ENCODE measurements at places on chromosomes 16 and 17.

- DNase-seq: no peak
Measured at GRCh38 chr17:10779609-10780008, 24.3 kb downstream of the TMEM238L start.

DNA sequence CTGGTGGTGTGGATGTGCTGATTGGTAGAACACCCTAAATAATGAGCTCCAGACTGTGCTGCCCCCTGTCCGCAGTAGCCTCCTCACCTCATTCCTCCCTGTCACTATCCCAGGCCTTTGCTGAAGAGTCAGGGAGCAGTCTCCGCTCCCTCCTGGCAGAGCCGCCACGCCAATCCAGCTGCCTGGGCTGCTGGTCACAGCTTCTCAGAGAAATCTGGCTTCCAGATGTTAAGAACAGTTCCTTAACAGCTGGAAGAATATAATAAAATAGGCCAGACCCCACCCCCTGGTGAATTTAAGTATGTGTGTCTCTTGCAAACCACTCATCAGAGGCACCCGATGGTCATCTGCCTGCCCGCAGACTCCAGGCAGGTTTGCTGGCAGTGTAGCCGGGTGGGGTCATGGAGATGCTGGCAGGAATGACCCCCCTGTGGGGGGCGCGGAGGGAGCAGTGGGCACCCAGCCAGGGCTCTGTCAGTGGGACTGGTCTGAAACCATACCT lies 161.0 kb downstream of the CCDC182 start:
- peak; percentile 67 for DNase-seq

DNA sequence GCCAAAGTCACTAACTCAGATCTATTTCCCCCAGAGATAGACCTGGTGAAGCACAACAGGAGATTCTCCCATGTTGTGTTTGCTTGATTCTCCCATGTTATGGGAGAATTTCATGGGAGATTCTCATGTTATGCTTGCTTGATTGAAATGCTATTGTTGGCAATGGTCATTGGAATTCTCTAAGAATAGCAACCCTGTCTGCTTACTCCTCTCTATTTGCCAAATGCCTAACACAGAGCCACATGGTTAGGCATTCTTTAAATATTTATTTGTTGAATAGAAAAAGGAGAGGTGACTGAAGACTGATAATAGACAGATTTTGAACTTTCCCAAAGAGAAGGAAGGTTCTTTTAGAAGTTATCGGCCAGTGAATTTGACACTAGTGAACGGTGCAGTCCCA lies 111.5 kb upstream of the MPHOSPH6 start:
- DNase-seq: no peak

DNA sequence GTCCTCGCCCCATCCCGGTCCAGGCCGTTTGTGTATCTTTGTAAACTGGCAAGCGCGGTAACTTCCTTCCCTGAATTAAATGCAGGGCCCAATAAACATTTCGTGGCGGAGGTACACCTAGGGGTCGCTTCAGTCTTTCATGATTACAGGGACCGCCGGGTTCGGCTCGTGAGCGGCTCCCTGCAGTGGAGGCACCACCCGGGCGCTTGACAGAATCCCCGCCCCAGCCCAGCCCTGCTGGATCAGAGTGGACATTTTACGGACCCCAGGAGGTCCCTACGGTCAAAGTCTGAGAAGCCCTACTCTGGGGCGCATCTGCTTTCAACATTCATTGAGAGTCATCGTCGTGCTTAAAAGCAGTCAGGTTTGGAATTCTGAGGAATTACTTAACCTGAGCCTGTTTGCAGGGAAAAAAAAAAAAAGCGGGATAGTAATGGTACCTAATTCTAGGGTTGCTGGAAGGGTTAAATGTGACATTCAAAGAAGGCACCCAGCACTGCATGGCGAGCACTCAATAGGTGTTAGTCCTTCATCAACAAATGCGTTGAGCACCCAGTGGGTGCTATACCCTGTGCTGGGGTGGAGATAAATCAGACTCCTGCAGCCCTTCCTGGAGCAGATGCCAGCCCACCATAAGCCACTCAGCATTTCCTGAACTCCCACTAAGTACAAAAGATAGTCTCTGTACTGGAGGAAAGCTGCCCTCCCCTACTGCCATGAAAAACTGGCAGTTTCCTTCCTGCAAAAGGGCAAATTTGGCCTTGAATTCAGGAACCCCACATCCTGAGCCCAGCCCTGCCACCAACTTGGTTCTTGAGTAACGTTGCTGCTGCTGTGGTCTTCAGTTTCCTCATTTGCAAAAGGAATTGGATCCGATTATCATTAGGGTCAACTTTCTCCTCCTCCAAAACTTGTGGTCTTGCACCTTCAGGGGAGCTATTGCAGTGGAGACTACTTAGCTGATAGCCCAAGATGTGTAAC lies 658 bp upstream of the DUSP3 start:
- peak; percentile 69 for DNase-seq

- no peak for DNase-seq
Measured at GRCh38 chr16:22665048-22665797, 148.7 kb upstream of the HS3ST2 start.

DNA sequence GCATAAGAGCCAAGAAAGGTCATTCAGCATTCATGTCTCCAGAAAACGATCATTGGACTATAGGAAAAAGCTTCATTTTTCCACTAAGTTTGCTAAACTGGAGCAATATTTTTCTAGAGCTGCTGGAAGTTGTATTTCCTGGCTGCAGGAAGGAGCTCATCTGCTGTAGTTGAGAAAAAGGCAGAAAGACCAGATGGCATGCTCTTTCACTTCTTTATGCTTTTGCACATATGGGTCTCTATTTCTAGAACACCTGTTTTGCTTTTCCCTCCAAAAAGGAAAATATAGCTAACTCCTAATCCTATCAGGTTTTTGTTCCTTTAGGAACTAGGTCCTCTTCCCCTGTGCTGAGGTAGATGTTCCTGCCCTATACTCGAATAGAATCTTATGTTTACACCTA lies 61.9 kb upstream of the HLF start:
- DNase-seq: no peak

- DNase-seq: no peak
Measured at GRCh38 chr17:41518031-41518430, 659 bp downstream of the KRT15 start.

DNA sequence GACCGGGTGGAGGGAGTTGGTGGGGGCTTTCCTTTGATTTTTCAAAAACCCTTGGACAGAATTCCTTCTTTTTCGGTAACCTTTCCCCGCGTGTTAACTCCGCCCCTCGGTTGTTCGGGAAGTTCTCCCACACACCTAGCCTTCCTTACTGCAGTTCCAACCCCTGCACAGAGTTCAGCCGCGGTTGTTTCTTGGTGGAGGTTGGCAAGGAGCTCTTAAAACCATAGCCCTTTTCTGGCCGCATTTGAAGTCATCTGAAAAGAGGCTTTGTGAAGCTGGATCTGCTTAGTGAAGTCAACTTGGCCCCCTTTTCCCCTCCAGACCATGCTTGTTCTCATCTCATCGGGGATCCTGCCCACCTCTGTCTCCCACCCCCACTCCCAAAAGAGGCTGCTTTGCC lies 1.8 kb downstream of the CACNG4 start:
- no peak for DNase-seq

DNA sequence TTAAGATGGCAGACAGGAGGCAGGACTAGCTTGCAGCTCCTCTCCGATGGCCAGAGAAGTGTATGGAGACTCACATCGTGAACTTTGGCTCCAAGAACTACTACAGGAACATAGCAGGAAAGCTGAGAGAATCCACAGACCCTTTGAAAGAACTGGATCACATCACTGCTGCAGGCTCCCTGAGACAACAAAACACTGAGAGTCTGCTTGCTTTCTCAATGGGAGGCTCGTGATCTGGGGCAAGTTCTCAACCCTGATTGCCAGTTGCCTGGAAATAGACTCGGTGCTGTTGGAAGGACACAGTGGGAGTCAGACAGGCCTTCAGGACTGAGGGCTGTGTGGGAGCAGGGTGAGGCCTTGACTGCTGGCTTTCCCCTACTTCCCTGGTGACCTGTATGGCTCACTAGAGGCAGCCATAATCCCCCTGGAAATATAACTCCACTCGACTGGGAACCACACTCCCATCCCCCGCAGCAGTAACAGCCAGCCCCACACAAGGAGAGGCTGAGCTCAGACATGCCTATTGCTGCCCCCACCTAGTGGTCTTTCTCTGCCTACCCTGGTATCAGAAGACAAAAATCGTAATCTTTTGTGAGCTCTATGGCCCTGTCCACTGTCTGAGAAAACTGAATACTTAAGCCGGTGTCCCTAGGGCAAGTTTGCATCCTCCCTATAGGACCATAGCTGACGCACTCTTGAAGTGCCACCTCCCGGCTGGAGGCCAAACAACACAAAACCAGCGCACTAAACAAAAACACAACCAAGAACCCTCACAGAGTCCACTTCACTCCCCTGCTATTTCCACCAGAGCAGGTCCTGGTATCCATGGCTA lies 238.4 kb downstream of the CEP112 start:
- DNase-seq: peak; percentile 54

- DNase-seq: no peak
Measured at GRCh38 chr17:992933-993332, 4.0 kb upstream of the TIMM22 start.

DNA sequence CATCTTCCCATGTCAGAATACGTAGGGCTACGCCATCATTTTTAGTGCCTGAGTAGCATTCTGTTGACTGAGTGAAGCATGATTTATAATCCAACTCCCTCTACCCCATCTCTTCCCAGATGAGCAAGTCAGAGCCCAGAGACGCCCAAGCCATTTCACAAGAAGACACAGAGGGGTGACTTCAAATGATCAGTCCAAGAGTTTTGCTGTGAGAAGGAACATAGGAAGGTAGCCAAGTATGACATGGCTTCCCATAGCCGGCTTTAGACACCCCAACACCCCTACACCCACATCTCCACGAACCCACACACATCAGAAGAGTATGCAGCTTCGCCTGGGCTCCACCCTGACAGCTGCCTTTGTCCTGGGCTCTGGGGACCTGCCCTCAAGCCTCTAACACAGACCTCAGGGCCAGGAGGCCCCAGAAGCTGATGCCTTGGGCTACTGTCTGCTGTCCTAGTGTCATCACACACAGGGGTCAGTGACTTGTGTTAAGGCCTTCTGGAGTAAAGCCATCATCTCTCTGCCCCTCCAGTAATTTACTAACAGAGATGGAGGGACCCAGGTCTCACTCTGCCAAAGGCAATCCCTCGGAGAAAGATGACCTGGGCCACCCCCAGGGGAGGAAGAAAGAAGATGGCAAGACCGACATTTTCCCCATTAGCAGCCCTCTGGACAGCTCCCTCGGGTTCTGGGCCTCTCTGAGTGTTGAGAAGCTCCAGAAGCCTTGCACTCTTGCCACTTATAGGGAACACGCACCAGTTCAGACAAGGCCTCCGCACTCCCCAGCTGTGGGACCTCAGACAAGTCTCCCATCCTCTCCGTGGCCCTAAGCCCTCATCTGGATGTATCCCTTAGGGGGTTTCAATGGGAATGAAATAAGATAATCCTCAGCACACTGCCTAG lies 38.7 kb upstream of the MRPS23 start:
- DNase-seq: no peak

GRCh38 chr17:16433514-16433913 lies 18.1 kb downstream of the TRPV2 start:
- no peak for DNase-seq

GRCh38 chr17:82565551-82565950 lies 46.0 kb downstream of the FOXK2 start:
- DNase-seq: no peak

DNA sequence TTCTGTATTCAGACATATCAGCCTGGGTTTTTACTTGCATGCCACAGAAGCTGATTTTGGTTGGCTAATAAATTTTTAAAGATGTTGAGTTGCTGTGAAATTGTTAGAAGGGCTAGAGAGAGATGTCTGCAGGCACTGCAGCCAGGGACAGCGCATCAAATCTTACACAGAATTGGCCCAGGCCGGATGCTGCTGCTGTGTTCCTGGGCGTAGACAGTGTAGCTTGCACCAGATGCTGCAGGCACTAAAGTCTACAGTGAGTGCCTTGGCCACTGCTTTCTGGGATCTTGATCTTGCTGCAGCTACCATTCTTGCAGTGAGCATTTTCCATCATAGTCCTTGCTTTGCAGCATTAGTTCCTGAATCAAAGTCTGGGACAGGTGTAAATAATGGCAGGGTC lies 169.9 kb downstream of the SPECC1 start:
- DNase-seq: no peak

DNA sequence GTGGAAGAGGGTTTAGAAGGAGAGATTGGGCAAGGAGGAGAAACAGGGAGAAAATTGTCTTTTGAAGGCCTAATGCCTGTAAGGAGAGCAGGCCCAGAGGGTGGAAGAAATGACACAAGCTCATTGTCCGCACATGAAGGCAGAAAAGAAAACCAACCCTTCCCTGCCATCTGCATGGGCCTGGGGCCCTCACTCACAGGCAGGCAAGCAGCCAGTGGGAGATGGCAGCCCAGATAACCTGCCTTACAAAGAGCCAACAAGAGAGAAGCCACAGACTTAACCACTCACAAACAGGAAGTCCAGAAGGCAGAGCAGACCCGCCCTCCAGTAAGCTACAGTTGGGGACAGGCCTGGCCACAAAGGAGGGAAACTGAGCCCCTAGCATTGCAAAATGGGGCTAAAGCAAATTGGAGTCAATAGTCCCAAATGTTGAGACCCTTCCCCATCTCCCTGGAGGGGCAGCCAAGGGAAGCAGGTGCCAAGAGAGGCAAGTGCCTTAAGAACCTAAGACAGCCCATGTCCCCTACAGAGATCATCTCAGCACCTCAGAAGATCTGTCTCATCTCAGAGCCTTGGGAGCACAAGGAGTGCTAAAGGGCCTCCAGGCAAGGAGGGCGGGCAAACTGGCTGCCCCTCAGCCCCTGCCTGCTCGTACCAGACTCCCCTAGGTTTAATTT lies 7.3 kb upstream of the TSPOAP1 start:
- peak; percentile 51 for DNase-seq

DNA sequence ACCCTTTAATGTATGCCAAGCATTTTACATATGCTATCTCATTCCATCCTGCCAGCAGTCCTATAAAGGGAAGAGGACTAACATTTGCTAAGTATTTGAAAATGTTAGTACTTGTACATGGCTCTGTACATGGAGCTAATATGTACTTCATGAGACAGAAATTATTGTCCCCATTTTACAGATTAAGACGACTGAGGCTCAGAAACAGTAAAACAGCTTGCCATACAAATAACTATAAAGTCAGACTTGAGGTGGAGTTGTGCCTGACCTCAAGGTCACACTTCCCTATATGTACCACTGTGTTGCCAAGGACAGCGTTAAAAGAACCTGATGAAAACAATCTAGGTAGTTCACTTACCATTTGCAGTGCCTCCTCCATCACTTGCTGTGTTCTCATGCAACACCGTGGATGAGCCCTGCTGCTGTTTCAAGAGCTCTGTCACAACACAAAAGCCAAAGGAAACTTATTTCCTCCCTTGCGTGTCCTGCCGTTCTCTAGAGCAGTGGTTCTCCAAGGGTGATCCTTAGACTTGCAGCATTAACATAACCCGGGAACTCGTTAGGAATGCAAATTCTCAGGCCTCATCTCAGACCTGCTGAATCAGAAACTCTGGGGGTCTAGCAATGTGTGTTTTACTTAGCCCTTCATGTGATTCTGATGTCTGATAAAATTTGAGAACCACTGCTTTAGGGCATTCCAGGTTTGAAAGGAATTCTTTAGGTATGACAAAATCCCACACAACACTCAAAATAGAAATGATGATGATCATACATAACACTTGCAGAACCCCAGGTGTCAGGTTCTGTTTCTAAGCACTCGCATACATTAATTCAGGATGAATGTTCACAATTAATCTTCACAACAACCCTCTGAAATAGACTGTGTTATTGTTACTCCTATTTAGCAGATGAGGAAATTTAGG lies 51.2 kb upstream of the MTMR4 start:
- peak; percentile 76 for DNase-seq

- DNase-seq: no peak
Measured at GRCh38 chr16:76900285-76901263, 290.4 kb upstream of the MON1B start.

- DNase-seq: no peak
Measured at GRCh38 chr17:81018044-81018802, 16.7 kb upstream of the BAIAP2 start.

Data from mesendoderm (in vitro differentiated cells).